Endothelial cell of coronary artery (primary cell): ENCODE measurements at places on chromosomes 11 and 22. TPM values are rescaled to one million over a fixed set of nuclear protein-coding genes. Genes with fewer than 3 reads are reported as not detected.

The SMIM35 gene
- not detected in 2 replicates for total RNA-seq

The MPZL3 gene
- total RNA-seq: 8.2 and 12.4 TPM in 2 replicates

The FAT3 gene
- total RNA-seq: under 0.01 and 0.28 TPM in 2 replicates

The DEFB108B gene
- total RNA-seq: not detected in 2 replicates

The PGA5 gene
- total RNA-seq: not detected in 2 replicates

The TYR gene
- total RNA-seq: not detected in 2 replicates

The PIWIL4 gene
- total RNA-seq: 0.18 and 1.0 TPM in 2 replicates
